Sigmoid colon (tissue), 7 donors: ENCODE measurements at places on chromosomes 2 and 18. TPM values are rescaled to one million over a fixed set of nuclear protein-coding genes. Genes with fewer than 3 reads are reported as not detected.

DNA sequence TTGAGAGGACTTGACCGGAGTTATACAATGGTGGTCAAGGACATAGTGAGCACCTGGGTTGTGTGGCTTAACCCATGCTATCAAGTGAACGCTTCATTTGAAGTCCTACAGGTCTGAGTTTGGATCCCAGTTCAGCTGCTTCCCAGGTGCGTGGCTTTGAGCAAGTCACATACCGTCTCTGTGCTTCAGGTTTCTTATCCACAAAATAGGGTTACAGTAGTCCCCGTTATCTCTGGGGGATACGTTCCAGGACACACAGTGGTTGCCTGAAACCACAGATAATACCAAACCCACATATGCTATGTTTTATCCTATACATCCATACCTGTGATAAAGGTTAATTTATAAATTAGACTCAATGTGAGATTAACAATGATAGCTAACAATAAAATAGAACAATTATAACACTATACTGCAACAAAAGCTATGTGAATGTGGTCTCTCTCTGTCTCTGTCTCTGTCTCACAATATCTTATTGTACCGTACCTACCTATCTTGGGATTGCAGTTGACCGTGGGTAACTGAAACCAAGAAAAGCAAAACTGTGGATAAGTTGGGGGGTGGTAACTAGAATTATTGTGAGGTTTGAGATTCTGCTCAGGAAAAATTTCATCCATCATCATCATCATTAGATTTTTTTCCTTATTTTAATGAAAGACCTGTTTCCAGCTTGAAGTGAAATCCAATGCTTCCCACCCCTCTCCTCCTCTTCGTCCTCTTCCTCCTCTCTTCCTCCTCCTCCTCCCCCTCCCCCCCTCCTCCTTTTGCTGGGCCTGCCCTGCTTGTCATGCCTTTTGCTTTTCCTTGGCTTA is 22.7 kb downstream of the LBH start:
- H3K4me3 ChIP-seq: no peak overlapping the region
- H3K36me3 ChIP-seq: no peaks in the 10 kb centered on the region
- peak overlapping the region; percentile 66 for H3K27ac ChIP-seq
- peaks cover 65% of the 10 kb centered on the region for H3K4me1 ChIP-seq

DNA sequence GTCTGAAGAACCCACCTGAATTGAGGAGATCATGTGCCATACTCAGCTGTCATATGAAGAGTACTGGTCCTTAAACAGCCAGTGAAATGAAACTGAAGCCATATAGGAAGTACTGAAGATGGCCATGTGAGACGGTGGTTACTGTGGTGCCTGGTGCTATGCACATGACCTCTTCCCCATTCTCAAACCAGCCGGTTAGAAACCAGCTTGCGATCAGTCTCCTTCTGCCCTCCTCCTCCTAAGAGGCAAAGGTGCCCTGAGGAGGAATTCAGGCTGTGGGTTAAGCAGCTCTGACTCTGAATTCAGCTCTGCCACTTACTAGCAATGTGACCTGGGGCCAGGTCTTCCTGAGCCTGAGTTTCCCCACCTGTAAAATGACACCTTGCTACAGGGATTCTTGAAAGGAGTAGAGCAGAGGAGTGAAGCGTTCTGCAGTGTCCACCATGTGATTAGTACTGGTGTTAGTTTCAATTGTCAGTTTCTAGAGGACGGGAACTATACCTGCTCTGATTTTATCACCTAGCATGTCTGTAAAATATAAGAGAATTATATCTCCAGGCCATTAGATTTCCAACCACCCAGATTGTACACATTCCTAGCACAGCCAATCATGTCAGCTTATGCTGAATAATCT is 5.1 kb downstream of the FECH start:
- H3K4me3 ChIP-seq: no peak overlapping the region
- H3K27ac ChIP-seq: no peak overlapping the region
- no peaks in the 10 kb centered on the region for H3K27me3 ChIP-seq
- peaks cover 17% of the 10 kb centered on the region for H3K4me1 ChIP-seq
- H3K36me3 ChIP-seq: peaks cover 44% of the 10 kb centered on the region

DNA sequence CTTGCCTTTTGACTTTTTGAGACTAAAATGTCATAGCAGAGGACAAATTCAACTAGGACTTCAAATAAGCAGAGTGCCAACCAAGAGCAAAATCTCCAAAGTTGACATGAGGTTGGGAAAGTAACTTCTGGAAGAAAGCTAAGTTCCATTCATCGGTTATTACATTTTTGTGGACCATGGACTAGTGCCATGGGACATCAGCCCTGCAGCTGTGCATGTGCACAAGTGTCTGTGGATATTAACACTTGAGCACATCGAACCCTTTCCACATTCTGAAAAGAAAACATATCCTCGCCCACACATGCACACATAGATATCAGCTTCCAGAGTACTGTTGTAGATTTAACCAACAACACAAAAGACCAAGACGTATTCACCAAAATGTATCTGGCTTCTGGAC is 262.6 kb downstream of the NYAP2 start:
- no peak overlapping the region for H3K4me3 ChIP-seq
- DNase-seq: no peak
- H3K27me3 ChIP-seq: no peaks in the 10 kb centered on the region
- no peaks in the 10 kb centered on the region for H3K4me1 ChIP-seq

The NUP35 gene
- 15.0 TPM for total RNA-seq

DNA sequence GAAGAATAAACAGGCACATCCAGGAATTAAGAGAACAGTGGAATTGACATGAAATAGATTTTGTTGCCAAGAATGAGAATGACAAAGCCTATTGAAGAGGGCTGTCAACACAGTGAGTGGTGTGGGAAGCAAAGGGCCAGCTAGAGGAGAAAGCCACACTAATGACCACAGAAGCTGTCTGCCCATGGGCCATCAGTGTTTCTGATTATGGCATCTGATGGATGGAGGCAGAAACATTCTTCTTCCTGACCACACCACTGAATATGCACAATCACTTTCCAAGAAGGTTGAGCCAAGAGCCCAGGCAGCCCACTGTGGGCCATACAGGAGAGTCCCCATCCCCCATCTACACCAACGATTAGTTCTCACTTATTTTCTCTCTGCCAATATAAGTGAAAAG is 146.0 kb upstream of the SH3BP4 start:
- H3K27me3 ChIP-seq: no peaks in the 10 kb centered on the region
- H3K4me1 ChIP-seq: no peaks in the 10 kb centered on the region
- DNase-seq: no peak

The SCN7A gene
- total RNA-seq: 216 TPM

The ASIC4 gene
- total RNA-seq: not detected

GRCh38 chr2:75432761-75433361 is 127.9 kb downstream of the EVA1A start:
- no peak overlapping the region for H3K4me3 ChIP-seq
- no peak overlapping the region for H3K27ac ChIP-seq
- H3K27me3 ChIP-seq: no peaks in the 10 kb centered on the region
- H3K36me3 ChIP-seq: no peaks in the 10 kb centered on the region
- H3K4me1 ChIP-seq: no peaks in the 10 kb centered on the region
- no peak for DNase-seq

The CYP27C1 gene
- 0.33 TPM for total RNA-seq

DNA sequence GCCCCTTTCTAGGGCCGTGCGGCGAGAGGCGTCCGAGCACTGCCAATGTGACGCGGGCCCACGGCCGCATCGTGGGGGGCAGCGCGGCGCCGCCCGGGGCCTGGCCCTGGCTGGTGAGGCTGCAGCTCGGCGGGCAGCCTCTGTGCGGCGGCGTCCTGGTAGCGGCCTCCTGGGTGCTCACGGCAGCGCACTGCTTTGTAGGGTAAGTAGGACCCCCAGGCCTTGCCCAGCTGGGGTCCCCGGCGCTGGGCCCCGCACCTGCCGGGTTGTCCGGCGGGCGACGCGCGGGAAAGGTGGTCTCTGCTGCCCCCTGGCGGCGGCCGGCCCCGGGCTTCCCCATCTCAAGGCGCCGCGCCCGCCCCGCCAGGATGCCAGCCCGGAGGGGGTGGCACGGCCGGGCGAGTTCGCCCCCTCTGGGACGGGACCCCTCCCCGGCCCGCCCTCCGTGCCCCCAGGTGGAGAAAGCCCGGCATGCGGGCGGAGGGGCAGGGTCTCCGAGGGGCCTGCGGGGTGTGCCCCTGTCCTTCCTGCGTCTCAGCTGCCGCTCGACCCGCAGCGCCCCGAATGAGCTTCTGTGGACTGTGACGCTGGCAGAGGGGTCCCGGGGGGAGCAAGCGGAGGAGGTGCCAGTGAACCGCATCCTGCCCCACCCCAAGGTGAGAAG is 1.9 kb downstream of the PRSS56 start:
- peak overlapping the region; percentile 2 for H3K4me3 ChIP-seq
- no peak overlapping the region for H3K27ac ChIP-seq
- H3K36me3 ChIP-seq: no peaks in the 10 kb centered on the region
- no peak for DNase-seq
- peaks cover 31% of the 10 kb centered on the region for H3K4me1 ChIP-seq

- H3K4me3 ChIP-seq: no peak overlapping the region
- no peak overlapping the region for H3K27ac ChIP-seq
- DNase-seq: no peak
- H3K4me1 ChIP-seq: no peaks in the 10 kb centered on the region
These were observed 19.5 kb upstream of the CFAP36 start for GRCh38 chr2:55500025-55500424.

- no peak overlapping the region for H3K27ac ChIP-seq
- no peaks in the 10 kb centered on the region for H3K27me3 ChIP-seq
- DNase-seq: no peak
- H3K36me3 ChIP-seq: peaks cover 13% of the 10 kb centered on the region
- H3K4me3 ChIP-seq: no peak overlapping the region
- H3K4me1 ChIP-seq: no peaks in the 10 kb centered on the region
These were observed 15.3 kb downstream of the TTC21B start for GRCh38 chr2:165938237-165938636.

DNA sequence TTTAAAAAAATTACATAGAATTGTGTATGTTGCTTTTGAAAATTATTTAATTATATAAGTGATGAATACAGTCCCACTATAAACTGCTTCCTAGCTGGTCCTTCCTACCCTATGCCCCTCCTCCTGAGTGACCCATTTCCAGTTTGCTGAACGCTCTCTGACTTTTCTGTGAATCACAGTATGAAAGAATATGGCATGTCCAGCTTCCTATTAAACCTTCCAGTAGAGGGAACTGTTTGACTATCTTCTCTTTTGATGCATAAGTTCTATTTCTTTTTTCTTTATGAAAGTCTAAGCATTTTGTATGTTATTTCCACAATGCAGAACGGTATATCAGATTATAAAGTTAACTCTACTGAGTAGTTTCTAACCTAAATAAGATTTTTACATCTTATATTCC is 41.3 kb downstream of the PSMG2 start:
- H3K27ac ChIP-seq: no peak overlapping the region
- no peak for DNase-seq
- H3K4me3 ChIP-seq: no peak overlapping the region
- H3K4me1 ChIP-seq: no peaks in the 10 kb centered on the region
- H3K27me3 ChIP-seq: no peaks in the 10 kb centered on the region

The LONRF2 gene
- 14.6 TPM for total RNA-seq

- H3K36me3 ChIP-seq: no peaks in the 10 kb centered on the region
- no peak overlapping the region for H3K27ac ChIP-seq
- no peak overlapping the region for H3K4me3 ChIP-seq
- no peak for DNase-seq
- H3K27me3 ChIP-seq: no peaks in the 10 kb centered on the region
- no peaks in the 10 kb centered on the region for H3K4me1 ChIP-seq
These were observed 69.5 kb downstream of the MYOM1 start for GRCh38 chr18:3150274-3150673.

DNA sequence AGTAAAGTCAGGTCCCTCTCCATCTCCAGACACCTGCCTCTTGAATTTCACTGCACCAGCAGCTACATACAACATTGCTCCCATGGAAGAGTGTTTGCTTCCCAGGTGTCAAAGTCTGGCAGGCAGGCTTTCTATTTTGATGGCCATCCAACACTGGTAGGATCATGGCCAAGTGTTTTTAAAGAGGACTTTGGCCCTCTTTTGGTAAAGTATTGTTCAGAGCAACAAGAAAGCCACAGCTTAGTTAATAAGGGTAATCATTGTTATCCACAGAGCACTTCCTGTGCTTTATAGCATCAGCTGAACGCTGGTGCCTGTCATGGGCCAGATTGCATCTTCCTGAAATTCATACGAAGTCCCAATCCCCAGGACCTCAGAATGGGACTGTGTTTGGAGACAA is 133.2 kb downstream of the NCK2 start:
- H3K4me1 ChIP-seq: no peaks in the 10 kb centered on the region
- no peak overlapping the region for H3K27ac ChIP-seq
- H3K36me3 ChIP-seq: peaks cover 18% of the 10 kb centered on the region
- no peak overlapping the region for H3K4me3 ChIP-seq
- DNase-seq: no peak

The PECR gene
- total RNA-seq: 10.8 TPM

The HS6ST1 gene
- 27.4 TPM for total RNA-seq

The STARD6 gene
- not detected for total RNA-seq

The CDH19 gene
- total RNA-seq: 45.1 TPM

- H3K27me3 ChIP-seq: no peaks in the 10 kb centered on the region
- DNase-seq: peak; percentile 56
- peaks cover 9% of the 10 kb centered on the region for H3K36me3 ChIP-seq
- H3K4me3 ChIP-seq: no peak overlapping the region
- H3K27ac ChIP-seq: no peak overlapping the region
These were observed 34.1 kb downstream of the SLC66A2 start for GRCh38 chr18:79917169-79917852.

GRCh38 chr2:163119966-163120365 is 281.4 kb upstream of the KCNH7 start:
- no peak overlapping the region for H3K27ac ChIP-seq
- DNase-seq: no peak
- H3K36me3 ChIP-seq: no peaks in the 10 kb centered on the region

- H3K36me3 ChIP-seq: no peaks in the 10 kb centered on the region
- no peaks in the 10 kb centered on the region for H3K4me1 ChIP-seq
- no peak overlapping the region for H3K4me3 ChIP-seq
These were observed 86.3 kb downstream of the ZFP36L2 start for GRCh38 chr2:43139996-43140621.

The NAB1 gene
- 77.1 TPM for total RNA-seq

The CCDC141 gene
- 4.5 TPM for total RNA-seq

GRCh38 chr2:12733846-12734245 is 17.1 kb downstream of the TRIB2 start:
- H3K4me1 ChIP-seq: peaks cover 55% of the 10 kb centered on the region
- H3K36me3 ChIP-seq: no peaks in the 10 kb centered on the region
- peak overlapping the region; percentile 59 for H3K27ac ChIP-seq

The LHCGR gene
- total RNA-seq: not detected

DNA sequence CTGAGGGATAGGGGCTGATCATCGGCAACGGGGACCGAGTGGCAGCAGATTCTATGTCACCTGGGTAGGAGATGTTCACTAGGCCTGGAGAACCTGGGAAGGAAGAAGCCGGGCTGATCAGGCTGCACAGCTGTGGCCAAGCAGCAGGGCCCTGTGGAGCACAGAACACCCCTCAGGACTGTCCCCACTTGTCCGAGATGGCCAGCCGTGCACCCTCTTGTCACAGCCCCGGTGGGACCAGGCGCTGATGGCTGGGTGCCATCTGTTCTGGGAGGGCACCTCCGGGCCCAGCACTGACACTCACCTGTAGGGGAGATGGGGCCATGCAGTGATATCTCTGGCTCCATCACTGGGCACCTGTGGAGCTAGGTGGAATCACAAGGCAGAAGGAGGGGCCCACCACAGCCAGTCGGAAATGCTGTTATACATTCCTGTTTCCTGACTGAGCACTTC is 217.9 kb upstream of the RAB6C start:
- H3K27ac ChIP-seq: no peak overlapping the region
- DNase-seq: no peak
- no peak overlapping the region for H3K4me3 ChIP-seq
- H3K36me3 ChIP-seq: no peaks in the 10 kb centered on the region
- H3K27me3 ChIP-seq: no peaks in the 10 kb centered on the region

The GALR1 gene
- 0.71 TPM for total RNA-seq

The PSTPIP2 gene
- total RNA-seq: 15.0 TPM
